Activated CD8-positive, alpha-beta memory T cell treated with anti-CD3 and anti-CD28 coated beads for 1 hour (primary cell): ENCODE measurements at places on chromosomes 12 and 14.

GRCh38 chr12:28390761-28391385 is 200.6 kb downstream of the CCDC91 start:
- DNase-seq, result no peak

GRCh38 chr12:214003-214741 is at the start of gene SLC6A12:
TSS of gene SLC6A12 (minus strand) at chr12:214157. CDS start at chr12:209986, 4,171 bp downstream.
- no peak for DNase-seq

- no peak for DNase-seq
These were observed 2.9 kb downstream of the NEK9 start for GRCh38 chr14:75123991-75124390.

DNA sequence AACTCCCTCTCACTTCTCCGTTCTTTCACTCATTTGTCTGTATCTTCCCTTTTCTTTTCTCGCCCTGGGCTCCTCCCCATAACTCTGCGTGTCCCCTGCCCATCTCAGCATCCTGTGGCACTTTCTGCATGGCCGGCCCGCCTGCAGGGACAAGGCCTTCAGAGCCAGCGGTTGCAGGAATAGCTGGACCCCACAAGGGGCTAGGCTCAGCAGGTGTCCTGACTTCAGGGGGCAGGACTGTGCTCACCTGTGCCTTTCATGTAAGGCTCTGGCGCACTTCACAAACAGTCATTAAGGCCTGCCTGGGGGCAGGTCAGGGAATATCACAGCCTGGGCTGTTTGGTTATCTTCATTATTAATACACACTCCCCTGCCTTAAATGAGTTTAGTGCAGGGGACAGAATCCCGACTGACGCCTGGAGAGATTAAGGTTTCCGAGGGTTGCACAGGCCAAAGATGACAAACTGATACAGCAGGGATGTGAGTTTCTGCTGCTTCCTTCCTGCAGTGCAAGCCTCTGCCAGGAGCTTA is 768.8 kb upstream of the TBX3 start:
- DNase-seq, result no peak

DNA sequence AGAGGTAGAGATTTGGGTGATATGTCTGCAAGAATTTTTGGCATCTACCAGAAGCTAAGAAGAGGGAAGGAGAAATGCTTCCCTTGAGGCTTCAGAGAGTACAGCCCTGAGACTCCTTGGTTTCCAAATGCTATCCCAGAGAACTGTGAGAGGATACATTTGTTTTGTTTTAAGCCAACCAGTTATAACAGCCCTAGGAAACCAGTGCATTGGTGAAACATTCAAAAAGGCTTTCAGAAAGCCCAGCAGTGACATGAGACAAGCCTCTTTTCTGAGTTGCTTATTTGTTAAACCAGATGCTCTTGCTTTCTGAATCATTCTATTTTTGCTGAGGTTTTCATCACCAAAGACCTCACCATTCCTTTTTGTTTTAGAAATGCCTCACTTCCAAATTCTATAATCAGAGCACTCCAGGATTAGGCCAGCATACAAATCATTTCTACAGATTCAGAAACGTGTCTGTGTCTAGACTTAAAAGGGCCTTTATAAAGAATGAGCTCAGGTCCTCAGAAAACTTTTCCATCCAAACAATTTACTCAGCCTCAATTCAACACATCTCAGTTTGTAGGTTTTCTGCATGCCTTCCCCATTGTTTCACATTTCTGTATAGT is 1617.8 kb upstream of the FLRT2 start:
- no peak for DNase-seq

GRCh38 chr14:64196056-64196455 is 98.1 kb downstream of the ESR2 start:
- DNase-seq, result no peak

- DNase-seq, result no peak
These were observed 234.8 kb downstream of the PIK3C2G start for GRCh38 chr12:18496156-18496555.
